Natural killer cell treated with Interleukin-12 subunit alpha and Interleukin-12 subunit beta and Interleukin-15 and Interleukin-18, amount 100 ng/mL, for 72 hours (primary cell): ENCODE measurements at places on chromosomes 1 and 21.

GRCh38 chr1:4916610-4917009, 262.2 kb downstream of the AJAP1 start:
- no peak for DNase-seq

DNA sequence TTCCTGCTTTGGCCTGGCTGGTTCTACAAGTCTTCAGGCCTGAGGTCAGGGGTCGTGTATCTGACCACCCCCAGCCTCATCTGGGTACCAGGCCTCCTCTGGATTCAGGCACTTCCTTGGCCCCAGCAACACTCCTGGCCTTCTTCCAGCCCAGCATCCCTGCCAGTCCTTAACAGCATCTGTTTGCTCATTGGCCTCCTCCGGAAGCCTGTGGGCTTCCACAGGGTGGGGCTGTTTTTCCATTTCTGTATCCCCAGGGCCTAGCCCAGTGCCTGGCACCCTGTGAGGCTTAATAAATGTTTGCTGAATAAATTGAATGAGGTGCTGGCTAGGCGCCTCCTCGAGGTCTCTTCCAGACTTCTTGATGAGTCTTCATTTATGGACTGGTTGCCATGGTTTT, 21.5 kb upstream of the GPR37L1 start:
- DNase-seq: no peak

DNA sequence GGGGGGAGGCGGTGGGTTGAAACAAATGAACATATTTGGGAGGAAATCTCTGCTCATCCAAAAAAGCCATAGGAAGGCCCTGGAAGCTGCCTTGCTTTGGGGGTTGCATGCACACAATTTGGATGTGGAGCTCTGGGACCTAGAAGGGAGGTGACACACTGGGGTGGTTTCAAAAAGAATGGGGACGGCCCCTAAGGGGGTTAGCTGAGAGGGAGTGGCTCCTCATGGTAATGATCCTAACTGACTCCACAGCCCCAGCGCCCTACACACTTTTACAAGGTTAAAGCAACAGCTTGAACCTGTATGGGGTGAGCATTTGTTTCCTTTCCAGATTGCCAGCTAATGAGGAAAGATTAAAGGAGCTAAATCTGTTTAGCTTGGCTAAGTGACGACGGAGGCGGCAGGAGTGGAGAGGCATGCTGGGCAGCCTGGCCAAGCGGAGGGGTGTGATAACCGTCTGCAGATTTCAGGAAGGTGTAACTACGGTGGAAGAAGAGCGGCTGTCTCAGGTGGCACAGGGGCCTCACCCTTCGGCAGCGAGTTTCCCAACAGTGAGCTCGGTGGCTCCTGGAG, 107.3 kb downstream of the RNF220 start:
- no peak for DNase-seq

DNA sequence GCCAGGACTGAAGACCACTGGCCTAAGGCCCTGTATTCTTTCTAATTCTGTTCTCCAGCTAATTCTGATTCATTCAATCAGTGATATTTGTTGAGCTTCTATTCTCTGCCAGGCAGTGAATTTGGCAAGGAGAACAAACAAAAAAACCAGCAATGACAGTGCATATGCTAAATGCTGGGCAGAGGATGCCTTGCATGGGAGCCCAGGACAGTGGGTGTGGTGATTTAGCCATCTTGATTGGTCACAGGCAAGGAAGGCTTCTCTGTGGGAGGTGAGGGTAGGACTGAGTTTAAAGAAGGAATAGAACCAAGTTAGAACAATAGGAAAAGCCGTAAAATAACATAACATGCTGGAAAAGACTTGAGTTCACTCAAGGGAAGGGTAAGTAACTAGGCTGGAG, 9.2 kb upstream of the CPT2 start:
- no peak for DNase-seq

GRCh38 chr1:57898531-57898930, 474.7 kb upstream of the DAB1 start:
- no peak for DNase-seq

DNA sequence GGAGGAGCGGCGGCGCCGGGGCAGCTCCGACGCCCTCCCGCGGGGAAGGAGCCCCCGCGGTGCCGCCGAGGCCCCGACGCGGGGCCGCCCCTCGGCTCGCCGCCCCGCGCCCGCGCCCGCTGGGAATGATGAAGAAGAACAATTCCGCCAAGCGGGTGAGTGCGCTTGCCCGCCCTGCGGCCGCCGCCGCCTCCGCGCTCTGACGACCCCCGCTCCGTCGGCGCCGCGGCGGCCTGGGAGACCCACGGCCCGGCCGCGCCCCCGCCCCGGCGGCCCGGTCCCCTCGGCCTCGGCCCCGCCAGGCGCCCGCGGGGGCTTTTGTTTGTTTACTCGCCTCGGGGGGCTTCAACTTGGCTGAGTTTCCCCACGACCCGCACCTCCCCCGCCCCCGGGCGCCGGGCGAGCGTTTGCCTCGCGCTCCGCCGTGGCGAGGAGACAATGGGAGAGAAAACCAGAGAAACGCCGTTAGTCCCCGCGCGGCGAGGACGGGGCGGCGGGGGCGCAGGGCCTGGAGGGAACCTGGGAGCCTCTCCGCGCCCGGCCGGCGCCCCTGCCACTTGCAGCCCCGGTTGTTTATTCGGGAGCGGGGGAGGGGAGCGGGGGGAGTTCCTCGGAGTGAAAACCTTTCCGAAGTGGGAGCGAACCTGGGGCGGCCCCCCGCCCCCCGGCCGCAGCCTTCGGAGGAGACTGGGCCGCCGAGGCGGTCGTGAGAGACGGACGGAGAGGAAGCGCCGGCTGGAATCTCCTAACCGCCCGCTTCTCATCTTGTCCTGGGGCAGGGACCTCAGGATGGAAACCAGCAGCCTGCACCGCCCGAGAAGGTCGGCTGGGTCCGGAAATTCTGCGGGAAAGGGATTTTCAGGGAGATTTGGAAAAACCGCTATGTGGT, 661 bp downstream of the PLEKHO1 start:
- DNase-seq: no peak

- DNase-seq: peak; percentile 44
Measured at GRCh38 chr1:151292207-151293030, 10.3 kb downstream of the ZNF687 start.

DNA sequence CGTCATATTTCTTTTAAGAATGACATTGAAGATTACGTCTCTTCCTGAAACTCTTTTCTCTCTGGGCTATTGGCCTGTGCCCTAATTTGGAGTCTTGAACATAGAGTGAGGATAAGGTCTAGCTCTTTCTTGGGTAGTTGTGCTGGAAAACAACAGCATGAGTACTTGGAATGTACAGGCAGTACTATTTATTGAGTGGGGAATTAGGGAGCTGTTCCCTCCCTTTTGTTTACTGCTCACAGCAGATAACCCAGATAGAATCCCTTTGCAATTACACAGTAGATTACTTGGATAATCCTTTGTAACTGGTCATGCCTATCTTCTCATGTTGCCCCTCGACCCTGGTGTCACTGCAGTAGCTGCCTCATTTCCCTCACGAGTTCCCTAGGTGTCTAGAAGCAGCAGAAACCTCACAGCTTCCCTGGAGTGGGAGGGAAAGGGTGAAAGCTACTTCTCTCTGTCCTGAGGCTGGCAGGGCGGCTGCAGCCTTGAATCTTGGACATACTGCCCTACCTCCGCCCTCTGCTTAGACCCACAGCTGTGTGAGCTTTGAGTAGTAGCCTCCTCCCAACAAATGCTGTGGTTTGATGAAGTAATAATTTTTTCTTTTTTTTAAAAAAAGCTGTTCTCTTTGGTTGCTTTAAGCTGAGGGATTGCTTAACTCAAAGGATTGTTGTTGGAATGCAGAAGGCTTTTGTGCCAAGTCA, 70.6 kb downstream of the FGGY start:
- no peak for DNase-seq

DNA sequence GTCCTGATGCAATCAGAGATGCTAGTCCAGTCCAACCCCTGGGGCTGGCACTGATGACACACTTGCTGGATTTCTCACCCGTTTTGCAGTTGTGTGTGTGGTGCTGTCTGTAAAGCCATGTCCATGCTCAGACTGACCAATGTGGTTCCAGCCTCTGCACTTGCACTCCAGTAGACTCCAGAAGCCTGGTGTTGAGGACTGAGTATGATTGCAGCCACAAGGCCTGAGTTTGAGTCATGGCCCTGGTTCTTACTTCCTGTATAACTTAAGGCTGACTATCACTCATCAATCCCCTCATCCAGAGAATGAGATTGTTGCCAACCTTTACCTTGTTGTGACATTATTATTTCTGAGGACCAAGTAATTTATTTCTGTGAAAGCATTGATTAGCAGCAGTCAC, 34.8 kb upstream of the IKBKE start:
- no peak for DNase-seq

DNA sequence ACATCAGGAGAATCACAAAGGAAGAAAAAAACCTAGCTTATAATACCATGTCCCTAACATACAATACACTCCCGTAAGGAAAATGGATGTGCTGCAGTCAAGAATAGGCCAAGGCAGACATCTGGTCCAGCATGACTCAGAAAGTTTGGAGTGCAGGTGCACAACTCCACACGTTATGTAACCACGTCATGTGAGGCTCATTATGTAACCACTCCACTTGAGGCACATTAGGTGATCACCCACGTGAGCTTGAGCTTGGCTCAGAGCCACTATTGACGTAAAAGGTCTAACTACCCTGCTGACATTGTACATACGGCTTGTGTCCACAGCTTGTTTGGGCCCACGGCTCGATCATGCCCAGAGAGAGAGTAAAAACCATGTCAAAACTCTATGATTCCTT, 99.8 kb upstream of the C1orf21 start:
- DNase-seq: no peak

DNA sequence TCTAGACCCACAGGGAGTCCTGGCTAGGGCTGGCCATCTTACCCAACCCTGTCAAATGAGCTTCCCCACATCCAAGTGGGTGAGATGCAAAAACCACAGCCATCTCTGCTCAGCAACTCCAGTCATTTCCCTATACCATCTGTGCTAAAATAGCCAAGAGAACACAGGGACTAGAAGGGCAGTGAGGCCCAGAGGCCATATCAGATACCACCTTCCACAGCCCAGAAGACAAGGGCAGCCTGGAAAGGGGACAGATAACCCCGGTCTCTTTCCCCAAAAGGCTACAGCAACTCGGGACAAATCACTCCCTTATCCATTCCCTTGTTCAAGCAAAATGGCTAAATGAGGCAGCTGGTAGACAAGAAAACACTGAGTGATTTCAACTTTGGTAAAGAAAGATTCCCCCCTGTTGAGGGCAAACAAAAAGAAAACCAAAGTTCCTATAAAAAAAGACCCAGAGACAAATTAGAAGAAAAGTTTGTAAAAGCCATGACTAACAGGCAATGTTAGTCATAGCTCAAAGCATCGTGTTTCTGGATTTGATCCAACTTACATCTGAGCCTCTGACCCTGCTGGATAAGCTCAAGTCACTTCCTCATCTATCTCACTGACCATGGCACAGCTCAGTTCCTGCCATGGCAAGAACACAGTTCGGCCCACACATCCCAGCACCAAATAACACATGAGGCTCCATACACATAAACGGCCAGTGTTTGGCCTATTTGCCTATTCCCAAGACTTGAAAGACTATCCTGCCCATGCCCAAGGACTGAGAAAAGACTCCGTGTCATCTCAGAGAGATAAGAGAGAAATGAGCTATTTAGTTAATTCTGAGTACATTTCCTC, 3.1 kb downstream of the LAMB3 start:
- DNase-seq: no peak

DNA sequence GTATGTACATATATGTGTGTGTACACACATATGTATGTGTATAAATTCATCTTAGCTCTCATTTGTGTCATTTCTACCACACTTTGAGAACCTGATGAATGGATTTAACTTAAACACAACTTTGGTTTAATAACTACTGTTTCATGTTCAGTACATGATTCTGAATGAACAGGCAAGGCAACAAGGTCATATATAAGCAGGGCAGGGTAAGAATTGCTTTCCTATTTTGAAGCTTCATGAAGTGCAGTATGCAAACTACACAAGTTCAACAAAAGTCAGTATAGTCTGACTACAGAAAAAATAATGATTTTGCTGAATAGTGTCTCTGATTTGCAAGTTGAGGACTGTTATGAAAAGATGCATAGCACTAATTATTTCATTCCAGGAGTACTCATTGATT, 127.6 kb downstream of the KCNK2 start:
- DNase-seq: no peak

- no peak for DNase-seq
Measured at GRCh38 chr1:37762516-37762915, 2.4 kb downstream of the EPHA10 start.

DNA sequence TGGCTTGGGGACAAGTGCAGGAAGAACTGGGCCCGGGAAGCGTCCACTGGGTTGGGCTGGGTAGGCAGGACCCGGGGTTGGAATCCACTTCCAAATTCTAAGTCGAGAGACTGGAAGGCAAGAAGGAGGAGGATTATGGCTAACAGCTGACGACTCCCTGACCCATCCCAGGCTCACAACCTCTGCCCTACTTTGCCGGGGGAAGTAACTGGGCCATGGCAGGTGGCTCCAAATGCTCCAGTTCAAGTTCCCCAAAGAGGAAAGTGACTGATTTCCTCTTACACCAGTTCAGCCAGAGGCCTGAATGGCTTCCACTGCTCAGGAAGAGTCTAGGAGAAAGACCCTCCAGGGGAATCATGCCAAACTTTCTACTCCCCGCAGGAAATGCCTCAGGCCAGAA, 11.4 kb downstream of the EMC1 start:
- DNase-seq: no peak

DNA sequence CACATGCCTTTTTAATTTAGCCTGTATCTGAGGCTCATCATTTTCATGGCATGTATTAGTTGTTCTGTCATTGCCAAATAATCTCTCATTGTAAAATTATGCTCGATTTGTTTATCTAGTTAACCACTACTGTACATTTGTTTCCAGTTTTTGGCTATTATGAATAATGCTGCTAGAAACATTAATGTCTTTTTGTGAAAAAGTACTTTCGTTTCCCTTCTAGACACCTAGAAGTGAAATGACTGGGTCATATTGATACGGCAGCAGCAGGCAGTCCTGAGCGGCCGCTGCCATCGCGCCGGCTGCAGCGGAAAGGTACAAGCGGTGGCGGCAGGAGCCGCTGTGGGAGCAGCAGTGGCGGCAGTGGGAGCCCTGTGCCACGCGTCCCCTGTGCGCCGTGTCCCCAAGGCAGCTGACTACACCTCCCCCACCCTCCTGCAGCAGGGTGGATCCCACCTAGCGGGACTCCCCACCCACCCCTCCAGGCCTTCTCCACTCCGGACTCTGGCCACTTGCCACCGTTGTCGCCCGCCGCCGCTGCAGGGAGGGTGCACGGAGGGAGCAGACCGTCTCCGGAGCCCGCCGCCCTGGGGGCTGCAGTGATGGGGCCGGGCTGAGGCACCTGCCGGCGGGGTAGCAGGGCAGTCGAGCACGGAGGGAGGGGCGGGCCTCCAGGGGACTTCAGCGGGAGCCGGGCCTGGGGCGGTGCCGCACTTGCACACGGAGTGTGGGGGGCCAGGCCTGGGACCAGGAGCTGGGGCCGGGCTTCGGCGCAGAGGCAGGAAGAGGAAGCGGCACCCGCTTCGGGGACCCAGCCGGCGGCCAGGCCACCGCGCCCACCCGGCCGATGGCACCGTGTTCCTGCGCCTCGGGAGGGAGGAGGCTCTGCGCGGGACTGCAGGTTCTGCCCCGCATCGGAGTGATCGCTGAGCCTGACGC, 66.8 kb upstream of the RGS7 start:
- DNase-seq: no peak
